ENCODE measurements at places on chromosomes 16 and 17. TPM values are rescaled to one million over a fixed set of nuclear protein-coding genes. Genes with fewer than 3 reads are reported as not detected.

The CORO6 gene
- total RNA-seq, result 7.5 TPM

- peaks cover 3% of the 10 kb centered on the region for H3K4me1 ChIP-seq
- H3K36me3 ChIP-seq, result no peaks in the 10 kb centered on the region
Observed at GRCh38 chr16:87115646-87116045, 201.5 kb downstream of the C16orf95 start.

- no peak overlapping the region for H3K27ac ChIP-seq
- H3K4me3 ChIP-seq, result peak overlapping the region; percentile 51
- peaks cover 51% of the 10 kb centered on the region for H3K4me1 ChIP-seq
- H3K27me3 ChIP-seq, result peaks cover 98% of the 10 kb centered on the region
- H3K36me3 ChIP-seq, result 0 out of 2 replicates have a peak, but pooled peaks cover 2% of the 10 kb centered on the region
- DNase-seq, result no peak
Observed at GRCh38 chr17:61453566-61454380, 1.6 kb downstream of the TBX4 start.

DNA sequence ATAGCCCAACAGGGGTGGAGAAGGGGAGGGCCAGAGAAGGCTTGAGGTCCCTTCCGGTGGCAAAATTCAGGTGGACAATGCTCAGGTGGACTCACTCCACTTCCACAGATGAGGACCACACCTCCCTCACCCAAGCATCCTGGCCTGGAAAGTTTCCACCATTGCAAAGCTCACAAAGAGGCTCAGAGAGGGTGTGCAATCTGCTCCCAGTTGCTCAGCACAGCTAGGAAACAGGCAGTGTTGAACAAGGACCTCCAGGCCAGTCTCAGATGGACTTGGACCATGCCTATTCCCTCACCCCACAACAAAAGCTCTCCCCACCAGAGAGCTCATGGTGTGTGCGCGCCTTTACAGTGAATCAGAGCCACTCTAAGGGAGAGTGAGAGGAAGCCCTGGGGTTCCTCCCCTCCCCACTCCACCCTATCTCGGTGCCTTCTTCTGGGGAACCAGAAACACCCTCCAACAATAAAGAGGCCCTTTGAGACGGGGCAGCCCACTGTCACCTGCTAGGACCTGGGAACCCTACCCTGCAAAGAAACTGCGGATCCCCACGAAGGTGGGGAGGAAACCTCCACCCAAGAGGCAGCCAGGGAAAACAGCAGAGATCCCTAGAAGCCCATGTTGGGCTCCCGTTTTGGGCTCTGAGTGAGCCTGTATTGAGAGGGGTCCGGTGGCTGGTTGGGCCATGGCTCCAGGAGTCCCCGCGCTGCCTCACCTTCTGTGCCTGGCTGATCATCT lies 1.6 kb downstream of the FAM83G start:
- no peaks in the 10 kb centered on the region for H3K27me3 ChIP-seq
- peaks cover 8% of the 10 kb centered on the region for H3K36me3 ChIP-seq
- peak overlapping the region; percentile 87 for H3K4me3 ChIP-seq
- DNase-seq, result no peak

GRCh38 chr17:9144502-9145249 lies 123.4 kb downstream of the NTN1 start:
- no peaks in the 10 kb centered on the region for H3K27me3 ChIP-seq
- DNase-seq, result no peak
- H3K4me3 ChIP-seq, result no peak overlapping the region
- no peak overlapping the region for H3K27ac ChIP-seq
- H3K4me1 ChIP-seq, result peaks cover 8% of the 10 kb centered on the region

DNA sequence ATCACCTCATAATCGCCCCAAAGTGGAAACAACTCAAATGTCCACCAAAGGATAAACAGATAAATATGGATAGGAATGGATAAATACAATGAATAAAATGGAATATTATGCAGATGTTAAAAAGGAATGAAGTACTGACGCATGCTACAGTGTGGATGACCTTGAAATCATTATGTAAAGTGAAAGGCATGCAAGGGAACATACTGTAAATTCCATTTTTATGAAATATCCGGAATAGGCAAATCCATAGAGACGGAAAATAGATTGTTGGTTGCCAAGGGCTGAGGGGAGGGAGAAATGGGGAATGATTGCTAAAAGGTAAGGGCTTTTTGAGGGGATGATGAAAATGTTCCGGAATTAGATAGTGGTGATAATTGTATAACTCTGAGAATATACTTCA lies 36.0 kb downstream of the STAT5B start:
- no peaks in the 10 kb centered on the region for H3K36me3 ChIP-seq
- no peak overlapping the region for H3K4me3 ChIP-seq
- DNase-seq, result no peak
- H3K27me3 ChIP-seq, result no peaks in the 10 kb centered on the region

- no peak overlapping the region for H3K27ac ChIP-seq
- H3K4me1 ChIP-seq, result no peaks in the 10 kb centered on the region
- H3K36me3 ChIP-seq, result no peaks in the 10 kb centered on the region
- H3K27me3 ChIP-seq, result no peaks in the 10 kb centered on the region
- no peak overlapping the region for H3K4me3 ChIP-seq
Observed at GRCh38 chr16:78537511-78537910, 438.1 kb downstream of the WWOX start.
